Activated CD4-positive, alpha-beta T cell treated with anti-CD3 and anti-CD28 coated beads, Interleukin-2, amount 50 U/mL, for 24 hours (primary cell): ENCODE measurements at places on chromosomes 7 and 10.

DNA sequence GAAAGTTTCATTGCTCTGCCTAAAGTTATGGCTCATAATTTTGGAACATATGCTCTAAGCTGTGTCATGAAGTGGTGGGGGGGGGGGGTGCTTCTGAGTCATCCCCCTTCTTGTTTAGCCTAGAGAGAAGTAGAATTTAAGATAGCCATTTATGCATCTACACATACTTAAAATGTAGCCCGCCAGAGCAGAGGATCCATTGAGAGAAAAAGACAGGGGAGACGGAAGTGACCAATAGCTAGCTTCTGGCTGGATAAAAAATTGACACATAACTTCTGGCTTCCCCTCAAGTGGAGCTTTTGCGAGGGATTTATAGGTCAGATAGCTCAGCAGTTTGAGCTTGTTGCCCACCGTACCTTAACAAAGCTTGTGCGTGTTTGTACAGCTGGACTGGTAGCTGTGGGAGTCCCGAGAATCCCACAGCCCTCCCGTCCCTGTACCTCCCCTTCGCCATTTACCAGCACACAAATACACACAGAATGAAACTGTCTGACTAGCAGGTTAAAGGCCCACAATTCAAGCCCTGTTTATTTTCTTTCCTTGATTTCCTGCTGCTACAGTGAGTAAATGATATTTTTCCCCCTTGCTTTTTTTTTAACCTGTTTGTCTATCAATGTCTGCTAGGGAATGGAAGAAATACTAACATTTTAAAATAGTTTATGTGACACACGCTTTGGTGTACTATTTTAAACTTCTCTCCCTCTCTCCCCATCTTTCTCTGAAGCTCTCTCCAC lies 232.6 kb upstream of the FERD3L start:
- no peak for DNase-seq

- no peak for DNase-seq
Measured at GRCh38 chr10:89271532-89271931, 20.0 kb upstream of the LIPA start.

- DNase-seq = no peak
Measured at GRCh38 chr7:90111-91063, 102.0 kb upstream of the FAM20C start.

- DNase-seq = no peak
Measured at GRCh38 chr7:55172881-55173609, 154.2 kb downstream of the EGFR start.

GRCh38 chr7:3179456-3179855 lies 121.6 kb upstream of the SDK1 start:
- no peak for DNase-seq

DNA sequence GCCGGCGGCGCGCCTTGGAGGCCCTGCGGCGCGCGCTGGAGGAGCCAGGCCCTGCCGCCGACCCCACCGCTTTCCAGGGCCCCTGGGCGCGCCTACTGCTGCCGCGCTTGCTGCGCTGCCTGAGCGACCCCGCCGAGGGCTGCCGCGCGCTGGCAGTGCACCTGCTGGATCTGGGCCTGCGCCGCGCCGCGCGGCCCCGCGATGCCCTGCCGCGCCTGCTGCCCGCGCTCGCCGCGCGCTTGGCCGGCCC lies 280 bp downstream of the DNAAF5 start:
- no peak for DNase-seq
